Mucosa of descending colon (tissue), 3 donors: ENCODE measurements at places on chromosomes 2 and 18. TPM values are rescaled to one million over a fixed set of nuclear protein-coding genes. Genes with fewer than 3 reads are reported as not detected.

- DNase-seq: no peak
These were observed 121.6 kb downstream of the RBMS1 start for GRCh38 chr2:160372010-160372356.

DNA sequence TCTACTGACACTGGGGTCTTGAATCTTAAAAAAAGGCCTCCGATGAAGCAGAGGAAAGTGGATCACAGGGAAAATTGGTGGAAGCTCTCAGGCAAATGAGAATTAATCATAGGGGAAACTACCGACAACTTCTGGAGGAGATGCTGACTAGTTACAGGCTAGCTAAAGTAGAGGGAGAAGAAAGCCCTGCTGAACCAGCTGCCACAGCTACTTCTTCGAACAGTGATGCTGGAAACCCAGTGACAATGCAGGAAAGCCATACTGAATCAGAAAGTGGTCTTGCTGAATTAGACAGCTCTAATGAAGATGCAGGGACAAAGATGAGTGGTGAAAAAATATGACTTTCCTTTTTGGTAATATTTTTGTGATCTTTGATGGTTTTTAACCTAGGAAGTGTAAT is 44.9 kb upstream of the SLC3A1 start:
- no peak for DNase-seq

DNA sequence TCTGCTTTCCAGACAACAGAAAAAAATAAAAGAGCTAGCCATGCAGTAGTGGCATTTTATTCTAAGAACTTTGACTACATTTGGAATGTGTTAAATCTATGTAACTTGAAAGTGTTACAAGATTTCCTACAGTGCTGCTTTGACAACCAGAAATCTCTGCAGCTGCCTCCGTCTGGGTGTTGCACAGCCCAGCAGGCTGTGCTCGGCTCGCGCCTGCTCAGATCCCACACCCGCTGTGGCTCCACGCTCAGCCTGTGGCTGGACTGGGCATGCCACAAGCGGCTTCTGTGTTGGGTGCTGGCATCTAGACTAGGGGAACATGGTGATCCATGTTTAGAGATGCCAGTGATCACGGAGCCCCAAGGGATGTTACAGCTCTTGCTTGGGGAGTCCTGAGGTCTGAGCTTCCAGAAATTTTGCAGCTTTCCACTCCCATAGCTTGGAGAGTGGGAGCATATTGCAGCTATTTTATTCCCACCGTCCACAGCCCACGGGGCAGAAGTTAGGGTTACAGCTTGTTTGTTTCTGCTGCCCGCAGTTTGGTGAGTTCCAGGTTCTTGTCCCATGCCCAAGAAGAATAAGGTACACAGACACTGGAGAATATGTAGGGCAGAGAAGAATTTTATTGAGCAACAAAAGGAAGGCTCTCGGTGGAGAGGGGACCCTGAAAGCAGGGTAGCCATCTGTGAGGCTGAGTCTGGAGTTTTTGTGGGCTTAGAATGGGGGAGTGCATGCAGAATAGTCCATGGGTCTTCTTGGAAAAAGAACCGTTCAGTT is 44.1 kb downstream of the FAM171B start:
- no peak for DNase-seq

DNA sequence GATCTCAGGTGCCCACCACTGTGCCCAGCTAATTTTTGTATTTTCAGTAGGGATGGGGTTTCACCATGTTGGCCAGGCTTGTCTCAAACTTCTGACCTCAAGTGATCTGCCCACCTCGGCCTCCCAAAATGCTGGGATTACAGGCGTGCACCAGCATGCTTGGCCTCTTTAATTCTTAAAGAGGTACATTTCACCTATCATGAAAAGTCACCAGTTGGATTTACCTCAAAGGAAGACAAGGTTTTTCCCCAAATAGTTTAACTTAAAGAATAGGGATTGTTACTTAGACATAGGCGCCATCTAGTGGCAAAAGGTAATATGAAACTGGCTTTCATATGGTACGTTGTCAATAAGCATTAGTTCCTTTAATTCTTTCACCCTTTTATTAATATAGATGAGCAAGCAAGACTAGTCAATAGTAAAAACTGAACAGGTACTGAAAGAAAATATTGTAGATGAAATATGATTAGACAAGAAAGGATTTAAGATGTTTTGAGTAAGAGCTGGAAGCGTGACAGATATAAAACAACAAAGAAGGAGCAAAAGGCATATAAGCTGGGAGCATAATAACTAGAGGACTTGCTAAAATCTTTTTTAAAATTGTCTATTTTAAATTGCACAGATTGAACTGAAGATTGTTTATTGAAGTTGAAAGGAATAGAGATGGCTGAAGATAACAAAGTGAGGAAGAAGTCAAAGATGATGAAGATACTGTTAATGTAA is 35.0 kb upstream of the PSMD14 start:
- no peak for DNase-seq

DNA sequence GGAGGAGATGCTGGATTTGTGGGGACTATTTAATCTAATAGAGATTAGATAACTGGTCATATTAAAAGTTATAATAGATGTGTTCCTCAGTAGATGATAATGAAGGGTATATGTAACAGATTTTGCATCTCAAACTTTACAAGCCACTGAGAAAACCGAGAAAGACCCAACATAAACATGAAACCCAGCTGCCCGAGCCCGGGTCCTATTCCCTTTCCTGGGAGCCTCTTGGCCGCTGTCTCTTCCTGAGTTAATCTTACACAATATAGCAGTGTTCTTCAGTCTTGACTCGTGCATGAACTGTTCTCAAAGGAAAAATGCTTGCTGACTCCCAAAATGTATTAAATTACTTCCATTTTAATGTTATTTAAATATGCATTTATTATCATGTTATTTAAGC is 94.5 kb downstream of the COPS8 start:
- no peak for DNase-seq

DNA sequence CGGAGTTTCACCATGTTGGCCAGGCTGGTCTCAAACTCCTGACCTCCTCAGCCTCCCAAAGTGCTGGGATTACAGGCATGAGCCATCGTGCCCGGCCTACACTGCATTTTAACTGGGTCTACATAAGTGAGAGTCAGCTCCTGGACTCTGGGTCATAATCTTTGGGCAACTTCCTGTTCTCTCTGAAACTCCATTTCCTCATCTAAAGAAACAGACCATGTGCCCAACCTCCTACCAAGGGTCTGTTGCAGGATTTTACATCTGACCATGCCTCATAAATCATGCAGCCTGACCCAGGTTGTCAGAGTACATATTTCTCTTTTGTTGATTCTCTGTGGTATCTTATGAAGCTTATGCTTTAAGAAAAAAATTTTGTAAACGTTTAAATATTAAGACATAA is 280.4 kb downstream of the ALPK2 start:
- DNase-seq: no peak

SERPINB4 gene
- total RNA-seq: not detected

CYRIA gene
- total RNA-seq: 3.5 TPM

FHL2 gene
- total RNA-seq: 113 TPM

SIX3 gene
- total RNA-seq: not detected

PTH2R gene
- total RNA-seq: not detected

DAW1 gene
- total RNA-seq: not detected

REG3A gene
- not detected for total RNA-seq

PASK gene
- total RNA-seq: 20.6 TPM
